ENCODE measurements at places on chromosomes 12 and 14.
A peak's percentile ranks its signal among the peaks of the same experiment; 100 is the strongest.

- no peak for DNase-seq
Measured at GRCh38 chr12:11731042-11731357, 81.5 kb downstream of the ETV6 start.

- DNase-seq: peak; percentile 86
Measured at GRCh38 chr14:55071870-55072640, 20.6 kb downstream of the MAPK1IP1L start.

DNA sequence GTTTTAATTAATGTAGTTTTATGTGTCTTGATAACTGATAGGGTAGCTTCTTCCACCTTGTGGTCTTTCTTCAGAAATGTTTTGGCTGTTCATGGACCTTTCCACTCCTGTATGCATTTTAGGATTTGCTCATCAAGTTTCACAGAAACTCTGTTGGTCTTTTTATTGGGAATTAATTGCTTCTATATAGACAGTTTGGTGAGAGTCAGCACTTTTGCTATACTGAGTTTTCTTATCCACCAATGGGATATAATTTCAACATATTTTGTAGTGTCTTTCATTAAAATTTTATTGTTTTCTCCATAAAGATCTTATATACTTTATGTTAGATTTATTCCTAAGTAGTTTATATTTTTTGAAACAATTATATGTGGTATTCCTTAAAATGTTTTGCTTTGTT lies 7.8 kb downstream of the GOLGA5 start:
- DNase-seq: no peak

- DNase-seq: no peak
Measured at GRCh38 chr14:35419429-35419841, 14.9 kb upstream of the NFKBIA start.

GRCh38 chr12:9073076-9073475 lies 42.6 kb downstream of the A2M start:
- DNase-seq: no peak
